Sigmoid colon (tissue), 7 donors: ENCODE measurements at places on chromosomes 6 and 20. TPM values are rescaled to one million over a fixed set of nuclear protein-coding genes. Genes with fewer than 3 reads are reported as not detected.

DNA sequence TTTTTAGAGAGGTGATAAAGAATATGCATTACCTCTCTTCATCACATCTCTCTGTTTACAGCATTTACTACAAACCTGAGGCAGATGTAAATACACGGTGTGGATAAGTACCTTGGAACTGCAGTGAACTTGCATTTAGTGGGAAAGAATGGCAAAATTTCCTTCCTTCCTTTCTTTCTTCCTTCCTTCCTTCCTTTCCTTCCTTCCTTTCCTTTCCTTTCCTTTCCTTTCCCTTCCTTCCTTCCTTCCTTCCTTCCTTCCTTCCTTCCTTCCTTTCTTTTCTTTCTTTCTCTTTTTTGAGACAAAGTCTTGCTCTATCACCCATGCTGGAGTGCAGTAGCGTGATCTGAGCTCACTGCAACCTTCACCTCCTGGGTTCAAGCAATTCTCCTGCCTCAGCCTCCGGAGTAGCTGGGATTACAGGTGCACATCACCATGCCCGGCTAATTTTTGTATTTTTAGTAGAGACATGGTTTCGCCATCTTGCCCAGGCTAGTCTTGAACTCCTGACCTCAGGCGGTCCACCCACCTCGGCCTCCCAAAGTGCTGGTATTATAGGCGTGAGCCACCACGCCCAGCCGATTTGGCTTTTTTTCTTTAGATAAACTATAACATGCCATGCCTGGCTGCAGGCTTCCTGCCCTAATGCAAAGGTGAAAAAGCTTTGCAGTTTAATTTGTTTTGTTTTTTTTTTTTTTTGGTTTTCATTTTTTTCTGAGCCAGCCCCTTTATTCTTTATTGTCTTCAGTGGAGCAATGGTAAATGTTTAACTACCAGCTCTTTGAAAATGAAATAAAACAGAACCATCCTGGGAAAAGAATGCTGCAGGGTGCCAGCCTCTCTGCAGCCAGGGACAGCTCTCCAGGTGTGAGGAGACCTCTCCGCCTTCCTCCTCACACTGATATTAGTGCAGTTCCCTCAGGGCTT lies 64.2 kb upstream of the NEDD9 start:
- H3K36me3 ChIP-seq = no peaks in the 10 kb centered on the region
- peaks cover 13% of the 10 kb centered on the region for H3K4me1 ChIP-seq
- no peak overlapping the region for H3K4me3 ChIP-seq
- no peak for DNase-seq
- H3K27me3 ChIP-seq = no peaks in the 10 kb centered on the region

GRCh38 chr6:112249489-112249888 lies 4.9 kb downstream of the LAMA4 start:
- peaks cover 76% of the 10 kb centered on the region for H3K4me1 ChIP-seq
- no peak overlapping the region for H3K4me3 ChIP-seq
- H3K27ac ChIP-seq = peak overlapping the region; percentile 95
- H3K36me3 ChIP-seq = no peaks in the 10 kb centered on the region
- no peaks in the 10 kb centered on the region for H3K27me3 ChIP-seq

GRCh38 chr6:11324453-11325015 lies 92.1 kb upstream of the NEDD9 start:
- H3K27me3 ChIP-seq = no peaks in the 10 kb centered on the region
- no peaks in the 10 kb centered on the region for H3K4me1 ChIP-seq

Gene DDX27
- 23.5 TPM for total RNA-seq

- no peak overlapping the region for H3K4me3 ChIP-seq
- H3K36me3 ChIP-seq = no peaks in the 10 kb centered on the region
- DNase-seq = no peak
- H3K27ac ChIP-seq = no peak overlapping the region
- H3K27me3 ChIP-seq = no peaks in the 10 kb centered on the region
Measured at GRCh38 chr6:89574910-89575561, 63.5 kb downstream of the LYRM2 start.

DNA sequence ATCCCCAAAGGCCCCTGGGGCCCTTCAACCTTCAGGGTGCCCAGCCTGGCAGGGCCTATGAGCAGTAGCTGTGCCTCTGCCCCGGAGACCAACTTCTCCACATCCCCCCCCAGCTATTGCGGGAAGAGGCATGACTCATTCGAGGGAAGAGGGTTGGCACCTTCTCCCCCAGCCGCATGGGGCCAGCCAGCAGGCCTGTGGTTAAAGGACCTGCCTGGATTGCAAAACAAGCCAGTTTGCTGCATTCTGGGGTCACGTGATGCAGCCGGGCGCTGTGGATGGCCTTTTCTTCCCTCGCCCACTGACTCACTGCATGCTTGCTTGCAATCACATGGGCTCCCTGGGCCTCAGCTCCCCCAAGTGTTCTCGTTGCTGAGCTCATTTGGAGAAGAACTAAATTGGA lies 182.5 kb downstream of the MAFB start:
- H3K4me3 ChIP-seq = no peak overlapping the region
- H3K27ac ChIP-seq = no peak overlapping the region
- no peaks in the 10 kb centered on the region for H3K4me1 ChIP-seq

GRCh38 chr6:99185525-99185924 lies 163.9 kb downstream of the FAXC start:
- DNase-seq = no peak
- H3K4me3 ChIP-seq = no peak overlapping the region
- H3K4me1 ChIP-seq = no peaks in the 10 kb centered on the region
- H3K36me3 ChIP-seq = no peaks in the 10 kb centered on the region
- H3K27me3 ChIP-seq = no peaks in the 10 kb centered on the region

- H3K4me1 ChIP-seq = no peaks in the 10 kb centered on the region
- no peaks in the 10 kb centered on the region for H3K27me3 ChIP-seq
- H3K36me3 ChIP-seq = no peaks in the 10 kb centered on the region
- no peak for DNase-seq
- no peak overlapping the region for H3K4me3 ChIP-seq
Measured at GRCh38 chr20:14801591-14802325, 464.3 kb upstream of the FLRT3 start.

Gene HLA-DOA
- 2.4 TPM for total RNA-seq

- no peak overlapping the region for H3K27ac ChIP-seq
- no peak for DNase-seq
- H3K27me3 ChIP-seq = no peaks in the 10 kb centered on the region
- no peaks in the 10 kb centered on the region for H3K4me1 ChIP-seq
- H3K36me3 ChIP-seq = peaks cover 3% of the 10 kb centered on the region
Measured at GRCh38 chr6:136592930-136593673, 42.9 kb upstream of the MAP7 start.

Gene TAAR5
- not detected for total RNA-seq
